ENCODE measurements at places on chromosomes 5 and 9. TPM values are rescaled to one million over a fixed set of nuclear protein-coding genes. Genes with fewer than 3 reads are reported as not detected.

GRCh38 chr5:166719991-166720390, 1571.5 kb upstream of the WWC1 start:
- no peak overlapping the region for H3K27ac ChIP-seq
- DNase-seq: no peak
- no peak overlapping the region for H3K4me3 ChIP-seq
- no peaks in the 10 kb centered on the region for H3K36me3 ChIP-seq
- H3K27me3 ChIP-seq: no peaks in the 10 kb centered on the region

DNA sequence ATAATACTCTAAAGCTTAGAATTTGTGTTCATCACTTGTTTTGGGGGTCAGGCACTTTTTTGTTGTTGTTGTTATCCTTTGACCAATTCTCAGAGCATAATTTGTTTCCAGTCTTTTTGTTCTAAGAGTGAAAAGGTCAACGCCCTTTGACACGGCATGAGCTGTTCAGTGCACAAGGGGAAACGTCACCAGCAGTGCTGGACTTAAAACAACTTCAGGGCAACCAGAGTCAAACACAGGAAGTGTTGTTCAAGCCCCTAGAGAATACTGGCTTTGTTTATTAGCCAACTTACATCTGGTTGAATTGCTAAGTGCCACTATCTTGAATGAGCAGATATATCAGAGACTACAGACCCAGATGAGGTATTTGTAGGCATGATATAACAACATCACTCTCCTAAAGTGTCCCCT, 368.9 kb downstream of the TMEM161B start:
- no peaks in the 10 kb centered on the region for H3K4me1 ChIP-seq
- H3K27me3 ChIP-seq: no peaks in the 10 kb centered on the region
- no peak overlapping the region for H3K27ac ChIP-seq
- H3K4me3 ChIP-seq: no peak overlapping the region
- H3K36me3 ChIP-seq: no peaks in the 10 kb centered on the region
- no peak for DNase-seq

DNA sequence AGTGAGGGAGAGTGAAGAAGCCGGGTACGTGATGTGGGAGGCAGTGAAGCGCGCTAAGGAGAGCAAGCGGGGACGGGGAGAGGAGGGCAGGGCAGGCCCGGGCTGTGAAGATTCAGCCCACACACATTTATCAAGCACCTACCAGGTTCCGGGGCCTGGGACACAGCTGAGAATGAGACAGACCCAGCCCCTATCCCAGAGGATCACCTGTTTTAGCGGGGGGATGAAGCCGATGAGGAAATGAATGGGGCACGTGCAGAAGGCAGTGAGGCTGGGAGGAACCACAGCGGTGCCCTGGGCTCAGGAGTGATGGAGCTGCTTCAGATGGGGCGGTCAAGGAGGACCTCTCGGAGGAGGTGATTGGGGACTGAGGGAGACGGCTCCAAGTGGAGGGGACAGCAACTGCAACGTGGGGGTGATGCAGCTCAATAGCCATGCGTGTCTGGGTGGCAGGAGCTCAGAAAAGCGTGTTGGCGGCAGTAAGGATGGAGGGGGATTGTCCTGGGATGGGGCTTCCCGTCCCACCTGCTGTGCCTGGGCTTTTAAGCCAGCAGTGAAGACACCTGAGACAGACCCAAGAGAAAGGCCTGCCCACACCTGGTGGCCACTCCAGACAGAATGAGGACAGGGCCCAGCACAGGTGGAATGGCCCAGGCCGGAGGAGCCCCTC, 77.5 kb upstream of the UNC5A start:
- peaks cover 44% of the 10 kb centered on the region for H3K27me3 ChIP-seq
- H3K4me1 ChIP-seq: no peaks in the 10 kb centered on the region

Gene SCGB3A1
- polyA plus RNA-seq: not detected

Gene CKMT2
- polyA plus RNA-seq: 2.3 TPM

Gene ITGA2
- polyA plus RNA-seq: 32.9 TPM

Data from fibroblast of lung (primary cell).